ENCODE measurements at places on chromosomes 6 and 20. TPM values are rescaled to one million over a fixed set of nuclear protein-coding genes. Genes with fewer than 3 reads are reported as not detected.

Gene OVOL2
- total RNA-seq: not detected

Gene DSP
- 0.33 TPM for total RNA-seq

Gene BEND6
- 19.1 TPM for total RNA-seq

Gene RPS6KA2
- 74.6 TPM for total RNA-seq

Gene WFDC2
- not detected for total RNA-seq

Gene ANKEF1
- total RNA-seq: 1.9 TPM

Gene RAET1G
- 0.44 TPM for total RNA-seq

Gene SIRPB1
- 0.25 TPM for total RNA-seq

Gene HSPA1B
- 94.5 TPM for total RNA-seq

Gene BMP5
- total RNA-seq: not detected

Gene RAB44
- not detected for total RNA-seq

Gene GTF3C6
- 102 TPM for total RNA-seq

Gene PLEKHG1
- 1.3 TPM for total RNA-seq

Gene ADGRF5
- under 0.01 TPM for total RNA-seq

Gene APOM
- total RNA-seq: 1.2 TPM

Gene TBC1D20
- total RNA-seq: 51.9 TPM

Gene BFSP1
- total RNA-seq: 1.5 TPM

Gene SIGLEC1
- not detected for total RNA-seq

Gene CLPSL2
- total RNA-seq: not detected

Gene FRK
- 0.33 TPM for total RNA-seq

Gene TBXT
- total RNA-seq: not detected

Gene POPDC3
- total RNA-seq: 23.6 TPM
